ENCODE measurements at places on chromosomes 6 and 20.

DNA sequence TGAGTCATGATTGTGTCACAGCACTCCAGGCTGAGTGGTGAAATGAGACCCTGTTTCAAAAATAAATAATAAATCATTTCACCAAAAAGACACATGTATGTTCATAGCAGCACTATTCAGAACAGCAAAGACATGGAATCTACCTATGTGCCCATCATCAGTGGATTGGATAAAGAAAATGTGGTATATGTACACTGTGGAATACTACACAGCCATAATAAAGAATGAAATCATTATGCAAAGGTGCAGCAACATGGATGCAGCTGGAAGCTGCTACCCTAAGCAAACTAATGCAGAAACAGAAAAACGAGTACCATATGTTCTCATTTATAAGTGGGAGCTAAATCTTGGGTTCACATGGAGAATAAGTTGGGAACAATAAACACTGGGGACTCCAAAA, 33.1 kb downstream of the ZNF451 start:
- no peak for DNase-seq

DNA sequence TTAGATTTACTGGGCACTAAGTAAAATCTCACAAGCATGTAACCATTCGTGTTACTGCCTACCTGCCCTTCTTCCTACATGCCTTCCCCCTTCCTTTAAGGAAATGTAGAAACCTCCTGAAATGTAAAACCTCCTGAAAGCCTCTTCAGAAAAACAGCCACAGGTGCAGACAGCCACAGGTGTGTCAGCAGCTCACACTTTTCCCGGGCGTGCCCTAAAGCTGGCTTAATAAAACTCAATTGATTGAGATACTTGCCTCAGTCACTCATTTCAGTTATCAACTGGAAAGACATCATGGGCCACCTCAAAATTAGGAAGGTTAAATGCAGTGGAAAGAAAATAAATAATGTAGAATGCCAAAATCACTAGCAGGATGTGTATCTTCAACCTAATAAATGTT, 23.1 kb upstream of the PBOV1 start:
- no peak for DNase-seq

- DNase-seq = no peak
Observed at GRCh38 chr20:13148961-13149360, 72.1 kb upstream of the ISM1 start.

DNA sequence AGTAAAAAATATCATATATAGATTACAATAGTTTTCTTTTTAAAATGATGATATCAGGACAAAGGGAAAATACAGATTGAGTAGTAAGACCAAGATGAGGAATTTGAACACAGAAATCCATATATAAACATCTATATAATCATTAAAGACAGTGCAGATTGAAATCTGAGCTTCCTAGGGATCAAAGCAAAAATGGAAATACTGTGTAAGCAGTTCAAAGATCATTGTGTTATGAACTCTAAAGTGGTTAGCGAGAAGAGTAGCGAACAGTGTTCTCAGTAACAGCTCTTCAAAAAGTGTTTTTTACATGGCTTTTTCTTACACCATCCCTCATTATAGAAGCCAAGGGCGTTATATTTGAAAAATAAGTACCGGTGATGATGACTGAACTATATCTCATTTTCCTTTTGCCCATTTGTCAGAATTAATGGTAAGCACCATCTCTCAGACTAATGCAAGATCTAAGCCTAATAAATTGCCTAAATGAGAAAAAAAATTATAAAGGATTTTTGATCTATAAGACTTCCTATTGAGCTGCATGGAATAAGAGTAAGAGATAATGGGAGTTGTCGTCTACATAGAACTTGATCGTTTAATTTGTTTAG, 226.3 kb downstream of the ZFAND3 start:
- no peak for DNase-seq
